ENCODE measurements at places on chromosomes 3 and 15.

DNA sequence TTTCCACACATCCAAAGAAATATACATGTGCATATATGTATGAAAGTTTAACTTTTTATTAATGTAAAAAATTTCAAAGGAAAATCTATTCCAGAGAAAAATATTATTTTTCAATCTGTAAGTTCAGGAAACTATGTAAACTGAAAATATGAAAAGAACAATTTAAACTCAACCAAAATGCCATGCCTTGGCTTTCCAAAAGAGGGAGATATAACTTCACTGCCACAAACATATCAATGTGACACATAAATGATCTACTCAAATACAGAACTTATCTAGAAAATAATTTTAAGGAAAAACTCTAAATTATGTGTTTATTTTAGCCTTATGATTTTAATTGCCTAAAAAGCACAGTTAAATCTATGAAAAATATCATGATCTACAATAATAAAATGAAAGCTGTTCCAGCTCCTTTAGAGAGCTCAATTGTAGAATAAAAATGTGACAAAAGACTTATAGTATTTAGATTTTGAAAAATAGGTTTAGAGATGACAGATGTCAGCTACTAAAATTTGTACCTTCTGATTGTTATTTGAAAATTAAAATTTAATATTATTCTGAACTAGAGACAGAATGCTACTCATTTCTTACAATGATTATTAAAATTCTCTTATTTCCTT lies 94.8 kb downstream of the GBE1 start:
- no peak for DNase-seq

GRCh38 chr3:169103951-169104941 lies 559.3 kb downstream of the MECOM start:
- DNase-seq = no peak

DNA sequence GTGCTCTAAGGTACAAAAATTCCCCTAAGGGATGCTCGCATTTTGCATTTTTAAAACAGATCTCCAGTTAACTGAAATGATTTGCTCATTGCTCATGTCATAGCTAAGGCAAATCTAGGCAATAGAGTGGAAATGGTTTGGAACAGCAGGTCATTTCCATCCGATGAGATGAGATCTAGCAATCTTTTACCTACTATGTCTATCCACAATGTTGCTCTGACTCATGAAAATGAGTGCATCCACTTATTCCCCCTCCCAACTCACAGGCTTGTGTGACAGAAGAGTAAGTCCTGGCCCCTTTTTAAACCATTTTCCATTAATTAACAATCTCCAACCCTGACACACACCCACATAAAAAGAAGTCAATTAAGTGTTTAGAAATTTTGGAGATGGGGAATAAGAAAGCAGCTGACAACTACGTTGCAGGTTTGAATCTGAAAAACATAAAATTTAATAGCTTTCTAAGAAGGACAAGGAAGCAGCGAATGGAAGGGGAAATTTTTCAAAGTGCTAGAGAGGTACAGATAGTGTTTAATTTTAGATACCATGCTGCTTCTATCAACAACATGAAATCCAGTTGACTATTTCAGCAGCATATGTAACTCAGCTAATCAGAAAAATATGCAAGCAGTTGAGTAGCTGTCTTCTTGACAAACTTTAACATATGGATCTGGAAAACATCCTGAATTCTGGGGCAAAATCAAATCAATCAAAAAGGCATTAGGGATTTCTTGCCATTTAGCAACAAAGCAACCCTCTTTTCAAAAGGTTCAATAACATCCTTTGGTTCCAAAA lies 112.0 kb downstream of the TMCO5A start:
- no peak for DNase-seq

- DNase-seq = no peak
Observed at GRCh38 chr3:27730774-27731659, 8.9 kb upstream of the EOMES start.
